Panc1 (cell line): ENCODE measurements at places on chromosomes 4 and X. TPM values are rescaled to one million over a fixed set of nuclear protein-coding genes. Genes with fewer than 3 reads are reported as not detected.

- no peaks in the 10 kb centered on the region for H3K36me3 ChIP-seq
- H3K27ac ChIP-seq: no peak overlapping the region
These were observed 3.1 kb upstream of the OCIAD2 start for GRCh38 chr4:48909697-48910096.

- DNase-seq: no peak
- no peak overlapping the region for H3K4me3 ChIP-seq
These were observed 270.9 kb downstream of the SPRY1 start for GRCh38 chr4:123667496-123667895.

DNA sequence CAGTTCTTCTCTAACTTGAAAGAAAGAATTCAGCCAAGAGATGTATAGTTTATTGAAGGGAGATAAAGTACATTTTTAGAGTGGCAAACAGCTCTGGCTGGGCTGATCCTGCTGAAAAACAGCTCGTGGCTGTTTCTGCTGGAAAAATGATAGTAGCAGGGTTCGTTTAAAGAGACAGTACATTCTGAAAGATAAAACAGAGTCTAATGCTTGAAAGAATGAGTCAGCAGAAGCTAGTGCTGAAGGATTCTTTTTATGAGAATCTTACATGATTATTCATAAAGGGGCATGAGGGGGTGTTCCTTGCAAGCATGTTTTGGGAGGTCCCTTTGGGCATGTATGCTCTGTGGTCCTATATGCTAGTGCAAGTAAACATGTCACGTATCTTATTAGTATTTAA, 790.0 kb downstream of the PCDH18 start:
- H3K36me3 ChIP-seq: no peaks in the 10 kb centered on the region
- no peaks in the 10 kb centered on the region for H3K27me3 ChIP-seq
- H3K4me3 ChIP-seq: no peak overlapping the region
- no peaks in the 10 kb centered on the region for H3K4me1 ChIP-seq
- no peak for DNase-seq

DNA sequence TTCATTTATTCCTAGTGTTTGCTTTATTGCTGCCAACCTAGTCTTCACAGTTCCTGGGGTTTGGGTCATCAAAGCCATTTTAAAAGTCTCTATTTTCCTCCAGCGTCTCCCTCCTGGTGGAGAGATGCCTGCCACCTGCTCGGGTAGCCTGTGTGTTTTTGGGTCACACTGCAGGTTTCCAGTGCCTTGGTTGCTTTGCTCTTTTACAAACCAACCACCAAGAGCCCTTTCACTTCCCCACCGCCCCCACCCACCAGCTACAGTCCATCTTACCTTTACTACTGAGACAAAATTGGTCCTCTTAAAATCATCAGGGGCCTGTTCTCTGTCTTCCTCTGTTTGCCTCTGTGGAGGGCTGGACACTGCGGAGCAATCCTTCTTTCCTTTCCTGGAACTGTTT, 280.5 kb upstream of the GATB start:
- H3K27ac ChIP-seq: no peak overlapping the region
- DNase-seq: no peak
- no peak overlapping the region for H3K4me3 ChIP-seq
- H3K4me1 ChIP-seq: no peaks in the 10 kb centered on the region
- no peaks in the 10 kb centered on the region for H3K36me3 ChIP-seq
- H3K27me3 ChIP-seq: no peaks in the 10 kb centered on the region

CENPVL2 gene
- total RNA-seq: not detected
